ENCODE measurements at places on chromosomes 1 and 21.

DNA sequence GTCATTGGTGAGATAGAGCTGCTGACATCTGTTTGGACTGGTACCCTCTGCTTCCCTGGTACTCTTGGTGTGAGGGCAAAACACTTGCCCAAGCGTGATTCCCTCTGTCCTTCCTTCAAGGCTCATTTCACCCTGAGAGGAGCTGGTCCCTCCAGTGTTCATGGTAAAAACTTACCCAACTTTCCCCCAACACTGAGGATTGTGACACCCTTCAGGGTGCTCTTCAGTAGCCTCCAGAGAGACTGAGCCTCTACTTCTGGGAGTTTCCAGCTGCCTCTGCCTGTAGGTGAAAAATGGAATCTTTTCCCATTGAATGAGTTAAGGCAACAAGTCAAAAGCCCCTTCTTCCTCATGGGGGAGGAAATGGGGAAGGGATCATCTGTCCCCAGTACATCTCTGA lies 9.6 kb downstream of the CCDC190 start:
- H3K4me3 ChIP-seq = no peak overlapping the region
- no peak overlapping the region for H3K27ac ChIP-seq
- H3K36me3 ChIP-seq = no peaks in the 10 kb centered on the region

DNA sequence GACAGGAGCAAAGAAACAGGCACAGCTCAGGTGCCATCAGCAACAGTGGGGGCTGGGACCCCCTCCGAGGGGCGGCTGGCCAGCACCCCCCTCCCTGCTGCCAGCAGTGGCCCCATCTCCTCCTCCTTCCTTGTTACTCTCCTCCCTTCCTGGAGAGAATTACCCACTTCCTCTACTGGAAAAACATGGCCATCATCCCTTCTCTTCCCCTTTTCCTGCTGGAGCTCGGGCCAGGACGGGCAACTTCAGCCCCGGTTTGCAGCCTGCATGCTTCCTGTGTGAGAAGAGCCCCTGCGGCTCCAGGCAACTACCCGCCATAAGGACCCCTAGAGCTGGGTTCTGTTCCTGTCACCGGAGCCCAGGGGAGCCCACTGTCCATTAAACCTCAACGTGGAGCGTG lies 17.6 kb downstream of the MEGF6 start:
- no peaks in the 10 kb centered on the region for H3K4me1 ChIP-seq
- H3K4me3 ChIP-seq = no peak overlapping the region
- no peaks in the 10 kb centered on the region for H3K27me3 ChIP-seq
- no peak overlapping the region for H3K27ac ChIP-seq

DNA sequence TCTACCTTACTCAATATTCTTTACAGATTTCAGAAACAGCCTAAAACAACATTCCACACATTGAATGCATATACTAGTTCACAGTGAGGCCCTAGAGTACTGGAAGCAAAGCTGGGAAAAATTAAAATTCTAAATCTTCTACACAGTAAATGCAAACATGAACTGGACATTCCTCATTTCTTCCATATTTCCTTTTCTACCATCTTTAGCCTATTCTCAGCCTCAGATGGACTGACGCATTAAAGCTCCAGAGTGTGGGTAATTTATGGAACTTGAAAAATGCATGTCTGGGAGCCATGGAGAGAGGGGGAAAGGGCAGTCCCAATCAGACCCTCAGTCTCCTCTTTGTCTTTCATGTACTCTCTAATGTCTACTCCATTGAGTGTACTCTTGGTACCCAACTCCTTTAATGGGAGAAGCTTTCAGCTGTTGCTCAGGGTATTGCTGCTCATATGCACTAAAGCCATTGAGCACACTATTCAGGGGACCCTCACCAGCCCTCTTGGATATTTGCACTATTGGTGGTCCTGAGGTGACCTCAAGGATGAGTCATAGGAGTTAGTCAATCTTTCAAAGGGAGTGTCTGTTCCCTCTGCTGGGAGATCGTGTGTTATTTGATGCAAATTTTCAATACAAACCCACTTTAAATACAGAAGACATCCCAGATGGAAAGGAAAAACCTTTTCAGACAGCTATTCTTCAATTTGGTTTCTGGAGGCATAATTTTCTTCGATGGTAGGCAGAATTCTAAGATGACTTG lies 83.3 kb upstream of the KCNJ15 start:
- H3K4me1 ChIP-seq = no peaks in the 10 kb centered on the region

GRCh38 chr21:20272791-20273362 lies 725.3 kb upstream of the NCAM2 start:
- no peak overlapping the region for H3K27ac ChIP-seq
- no peaks in the 10 kb centered on the region for H3K4me1 ChIP-seq
- no peak for DNase-seq
- no peaks in the 10 kb centered on the region for H3K27me3 ChIP-seq
- no peak overlapping the region for H3K4me3 ChIP-seq
- H3K36me3 ChIP-seq = no peaks in the 10 kb centered on the region

DNA sequence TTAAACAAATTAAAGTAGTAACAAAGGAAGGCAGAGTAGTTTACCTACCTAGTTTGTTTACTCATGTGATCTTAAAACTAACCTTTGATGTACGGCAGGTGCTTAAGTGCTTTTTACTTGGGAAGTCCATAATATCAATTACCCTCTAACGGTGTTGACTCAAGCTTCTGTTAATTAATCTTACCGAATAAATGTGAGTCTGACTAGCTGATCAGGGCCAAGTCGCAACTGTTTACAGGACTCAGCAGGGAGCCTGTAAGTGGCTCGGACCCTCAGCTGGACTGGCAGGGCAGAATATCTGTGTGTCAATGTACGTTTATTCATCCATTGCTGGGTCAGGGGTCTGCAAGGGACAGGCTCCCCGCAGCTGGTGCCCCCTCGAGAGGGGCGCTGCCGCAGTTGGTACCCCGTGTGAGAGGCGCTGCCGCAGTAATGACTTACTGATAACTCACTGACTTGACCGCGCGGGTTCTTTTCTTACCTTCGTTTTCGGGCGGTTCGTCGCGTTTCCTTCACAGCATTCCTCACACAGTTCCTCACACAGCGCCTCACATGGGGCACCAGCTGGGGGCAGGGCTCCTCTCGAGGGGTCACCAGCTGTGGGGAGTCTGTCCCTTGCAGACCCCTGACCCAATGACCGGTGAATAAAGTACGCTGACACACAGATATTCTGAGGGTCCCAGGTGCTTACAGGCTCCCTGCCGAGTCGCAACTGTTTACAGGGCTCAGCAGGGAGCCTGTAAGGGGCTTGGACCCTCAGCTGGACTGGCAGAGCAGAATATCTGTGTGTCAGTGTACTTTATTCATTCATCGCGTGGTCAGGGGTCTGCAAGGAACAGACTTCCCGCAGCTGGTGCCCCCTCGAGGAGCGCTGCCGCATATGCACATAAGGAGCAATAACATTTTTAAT lies 3.0 kb downstream of the FMO1 start:
- H3K36me3 ChIP-seq = no peaks in the 10 kb centered on the region
- no peaks in the 10 kb centered on the region for H3K27me3 ChIP-seq
- no peaks in the 10 kb centered on the region for H3K4me1 ChIP-seq
- DNase-seq = peak; percentile 44

DNA sequence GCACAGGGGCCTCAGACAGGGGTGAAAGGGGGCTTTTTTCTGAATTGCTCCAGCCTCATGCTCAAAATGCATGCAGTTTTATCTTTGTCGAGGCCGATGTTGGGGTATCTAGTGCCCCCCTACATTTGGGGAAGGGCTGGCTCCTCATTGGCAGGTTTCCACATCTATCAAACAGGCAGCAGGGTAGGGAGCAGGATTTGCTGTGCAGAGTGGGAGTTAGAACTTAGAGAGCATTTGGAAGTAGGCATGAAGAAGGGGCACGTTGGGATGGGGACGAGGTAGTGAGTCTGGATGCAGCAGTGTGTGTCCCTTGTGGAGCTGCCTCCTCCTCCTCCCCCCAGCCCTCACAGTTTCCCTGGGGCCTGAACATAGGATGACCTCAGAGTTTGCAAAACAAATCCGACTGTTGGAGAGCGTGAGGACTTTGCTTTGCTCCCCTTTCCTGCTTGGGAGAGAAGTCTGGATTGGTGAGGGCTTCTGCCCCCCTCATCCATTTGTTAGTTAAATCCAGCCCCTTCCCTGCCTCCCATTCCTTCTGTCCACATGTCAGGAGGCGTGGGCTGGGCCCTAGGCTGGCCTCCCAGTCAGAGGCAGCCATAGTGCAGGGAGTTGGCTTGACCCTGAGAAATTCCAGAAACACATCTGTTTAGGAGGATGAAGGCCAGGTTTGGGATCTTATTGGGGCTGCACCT lies 36.9 kb upstream of the GPR37L1 start:
- H3K4me3 ChIP-seq = no peak overlapping the region
- no peaks in the 10 kb centered on the region for H3K36me3 ChIP-seq
- no peak overlapping the region for H3K27ac ChIP-seq

GRCh38 chr1:102172200-102172599 lies 175.5 kb upstream of the OLFM3 start:
- DNase-seq = no peak
- H3K36me3 ChIP-seq = no peaks in the 10 kb centered on the region
- no peaks in the 10 kb centered on the region for H3K4me1 ChIP-seq
- no peaks in the 10 kb centered on the region for H3K27me3 ChIP-seq

GRCh38 chr1:30313584-30313983 lies 409.8 kb downstream of the MATN1 start:
- H3K27me3 ChIP-seq = no peaks in the 10 kb centered on the region
- no peaks in the 10 kb centered on the region for H3K36me3 ChIP-seq
- H3K4me1 ChIP-seq = no peaks in the 10 kb centered on the region
- DNase-seq = no peak
- H3K27ac ChIP-seq = no peak overlapping the region

GRCh38 chr1:6867729-6868659 lies 82.7 kb downstream of the CAMTA1 start:
- no peak for DNase-seq
- no peak overlapping the region for H3K4me3 ChIP-seq
- no peak overlapping the region for H3K27ac ChIP-seq
- H3K27me3 ChIP-seq = no peaks in the 10 kb centered on the region
